Caco-2 (cell line): ENCODE measurements at places on chromosomes 4 and X.

GRCh38 chr4:87707279-87707918 is 57.3 kb downstream of the DMP1 start:
- no peaks in the 10 kb centered on the region; the same call in 1 of the 2 replicates for H3K4me1 ChIP-seq
- no peak overlapping the region for H3K4me3 ChIP-seq
- no peaks in the 10 kb centered on the region; the same call in 1 of the 2 replicates for H3K27me3 ChIP-seq
- H3K36me3 ChIP-seq: no peaks in the 10 kb centered on the region
- DNase-seq: no peak
- no peak overlapping the region for H3K27ac ChIP-seq

GRCh38 chr4:160184884-160185283 is 1082.0 kb downstream of the RAPGEF2 start:
- no peak overlapping the region for H3K4me3 ChIP-seq
- no peaks in the 10 kb centered on the region for H3K36me3 ChIP-seq
- no peak overlapping the region for H3K27ac ChIP-seq
- no peaks in the 10 kb centered on the region for H3K27me3 ChIP-seq
- no peaks in the 10 kb centered on the region for H3K4me1 ChIP-seq

GRCh38 chr4:40596522-40596921 is 33.1 kb downstream of the RBM47 start:
- no peaks in the 10 kb centered on the region for H3K36me3 ChIP-seq
- no peaks in the 10 kb centered on the region for H3K27me3 ChIP-seq
- no peak for DNase-seq
- no peak overlapping the region for H3K27ac ChIP-seq

GRCh38 chr4:185740471-185740873 is 71.5 kb downstream of the SORBS2 start:
- H3K4me1 ChIP-seq: no peaks in the 10 kb centered on the region
- no peak overlapping the region for H3K4me3 ChIP-seq
- no peak overlapping the region for H3K27ac ChIP-seq
- no peaks in the 10 kb centered on the region for H3K27me3 ChIP-seq

DNA sequence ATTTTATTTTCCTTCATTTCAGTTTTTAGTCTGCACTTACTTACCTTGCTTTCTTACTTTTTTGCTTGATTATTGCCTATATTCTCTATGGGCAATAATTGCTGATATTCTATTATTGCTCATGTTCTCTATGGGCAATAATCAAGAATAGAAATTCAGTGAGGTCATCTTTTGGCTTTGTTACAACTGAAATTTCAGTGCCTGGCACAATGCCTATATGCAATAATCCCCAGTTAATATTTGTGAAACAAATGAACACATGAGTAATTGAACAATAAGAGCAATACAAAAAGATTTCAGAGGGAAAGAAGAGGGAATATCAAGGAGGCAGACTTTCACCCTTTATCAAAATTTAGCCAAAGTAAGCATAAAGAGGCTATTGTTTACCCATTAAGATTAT is 48.6 kb upstream of the ARSJ start:
- no peaks in the 10 kb centered on the region for H3K36me3 ChIP-seq
- no peak for DNase-seq
- no peak overlapping the region for H3K27ac ChIP-seq
- no peaks in the 10 kb centered on the region for H3K27me3 ChIP-seq
- H3K4me1 ChIP-seq: no peaks in the 10 kb centered on the region

GRCh38 chrX:9955506-9955905 is 11.7 kb upstream of the CLDN34 start:
- H3K4me3 ChIP-seq: no peak overlapping the region
- no peaks in the 10 kb centered on the region for H3K4me1 ChIP-seq
- no peaks in the 10 kb centered on the region for H3K36me3 ChIP-seq

DNA sequence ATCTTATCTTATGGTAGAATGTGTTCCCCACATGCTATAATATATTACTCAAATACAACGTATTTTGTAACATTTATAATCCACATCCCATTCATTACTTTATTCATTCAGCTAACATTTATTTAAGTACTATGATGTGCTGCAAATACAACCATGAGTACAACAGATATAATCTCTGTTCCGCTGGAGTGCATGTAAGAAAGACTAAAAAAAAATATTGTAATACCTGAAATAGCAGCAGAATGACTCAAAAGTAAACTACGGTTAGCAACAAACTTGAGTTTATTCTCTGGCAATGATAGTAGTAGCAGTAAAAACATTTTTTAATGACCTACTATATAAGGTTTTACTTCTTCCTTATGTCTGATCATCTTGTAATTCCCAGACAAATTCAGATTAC is 1776.3 kb downstream of the STIM2 start:
- DNase-seq: no peak
- H3K4me3 ChIP-seq: no peak overlapping the region
- H3K36me3 ChIP-seq: no peaks in the 10 kb centered on the region
- H3K4me1 ChIP-seq: no peaks in the 10 kb centered on the region
- H3K27ac ChIP-seq: no peak overlapping the region

DNA sequence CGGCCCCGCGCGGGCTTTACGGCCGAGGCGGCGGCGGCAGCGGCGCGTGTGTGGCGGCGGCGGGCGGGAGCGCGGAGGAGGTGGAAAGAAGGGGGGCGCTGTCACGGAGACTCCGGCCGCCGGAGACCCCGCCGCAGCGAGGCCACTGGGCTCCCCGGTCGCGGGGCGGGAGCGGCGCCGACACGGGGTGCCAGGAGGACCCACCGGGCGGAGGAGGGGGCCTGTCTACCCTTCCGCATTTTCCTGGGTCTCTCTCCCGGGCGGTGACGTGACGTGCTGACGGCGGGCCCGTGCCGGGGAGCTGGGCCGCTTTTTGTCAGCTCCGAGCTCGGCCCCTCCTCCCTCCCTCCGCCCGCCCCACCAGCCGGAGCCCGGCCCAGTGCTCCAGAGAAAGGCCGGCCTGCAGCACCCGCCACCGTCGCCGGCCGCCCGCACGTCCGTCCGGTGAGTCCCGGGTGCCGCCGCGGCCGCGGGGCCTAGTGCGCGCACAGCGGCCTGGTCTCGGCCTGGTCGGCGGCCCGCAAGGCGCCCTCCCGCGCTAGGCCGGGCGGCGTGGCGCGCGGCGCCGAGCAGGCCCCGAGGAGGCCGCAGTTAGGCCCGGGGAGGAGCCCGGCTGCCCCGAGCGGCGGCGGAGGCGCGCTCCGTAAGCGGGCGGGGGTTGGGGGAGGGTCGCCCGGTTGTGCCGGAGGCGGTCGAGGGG is at the start of gene ZFX:
TSS of gene ZFX (plus strand) at position 379 of the 700 bp plus-strand sequence. CDS start 23,014 bp downstream, outside the sequence.
- H3K4me3 ChIP-seq: peak within 1 kb of the TSS; percentile 75
- peaks cover 37% of the 10 kb centered on the region for H3K4me1 ChIP-seq
- DNase-seq: peak; percentile 74
- H3K27me3 ChIP-seq: no peaks in the 10 kb centered on the region

GRCh38 chrX:130340271-130340670 is 552 bp downstream of the SLC25A14 start:
- peak overlapping the region; percentile 72 for H3K4me3 ChIP-seq
- H3K36me3 ChIP-seq: no peaks in the 10 kb centered on the region
- no peaks in the 10 kb centered on the region for H3K27me3 ChIP-seq

DNA sequence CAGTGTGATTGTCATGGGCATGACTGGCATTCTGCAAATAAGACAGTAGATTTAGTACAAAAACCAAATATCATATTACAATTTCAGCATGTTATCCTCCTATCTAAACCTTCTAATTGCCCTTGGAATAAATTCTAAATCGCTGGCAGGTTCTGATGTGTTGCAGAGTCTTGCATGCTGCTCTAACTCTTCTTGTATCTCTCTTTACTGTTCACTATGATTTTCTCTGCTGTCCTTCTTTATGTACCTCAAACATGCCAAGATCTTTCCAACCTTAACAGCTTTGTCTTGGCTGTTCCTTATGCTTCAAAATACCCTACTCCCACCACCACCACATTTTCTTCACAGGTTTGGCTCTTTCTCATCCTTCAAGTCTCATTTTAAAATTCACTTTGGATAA is 43.0 kb upstream of the KCNIP4 start:
- H3K4me1 ChIP-seq: no peaks in the 10 kb centered on the region
- H3K36me3 ChIP-seq: no peaks in the 10 kb centered on the region
- no peak overlapping the region for H3K4me3 ChIP-seq

- no peak overlapping the region for H3K4me3 ChIP-seq
- no peaks in the 10 kb centered on the region for H3K4me1 ChIP-seq
- no peak overlapping the region for H3K27ac ChIP-seq
- H3K27me3 ChIP-seq: no peaks in the 10 kb centered on the region
Observed at GRCh38 chrX:119132316-119132715, 4.7 kb upstream of the KIAA1210 start.

GRCh38 chr4:61841714-61842113 is 641.6 kb downstream of the ADGRL3 start:
- no peaks in the 10 kb centered on the region for H3K4me1 ChIP-seq
- no peak overlapping the region for H3K4me3 ChIP-seq
- H3K27me3 ChIP-seq: no peaks in the 10 kb centered on the region
- H3K36me3 ChIP-seq: no peaks in the 10 kb centered on the region

- no peak overlapping the region for H3K4me3 ChIP-seq
- H3K27ac ChIP-seq: no peak overlapping the region
- H3K4me1 ChIP-seq: peaks cover 8% of the 10 kb centered on the region
- H3K36me3 ChIP-seq: no peaks in the 10 kb centered on the region
- no peaks in the 10 kb centered on the region for H3K27me3 ChIP-seq
- DNase-seq: no peak
Observed at GRCh38 chr4:164799410-164799809, 45.5 kb downstream of the SMIM31 start.

DNA sequence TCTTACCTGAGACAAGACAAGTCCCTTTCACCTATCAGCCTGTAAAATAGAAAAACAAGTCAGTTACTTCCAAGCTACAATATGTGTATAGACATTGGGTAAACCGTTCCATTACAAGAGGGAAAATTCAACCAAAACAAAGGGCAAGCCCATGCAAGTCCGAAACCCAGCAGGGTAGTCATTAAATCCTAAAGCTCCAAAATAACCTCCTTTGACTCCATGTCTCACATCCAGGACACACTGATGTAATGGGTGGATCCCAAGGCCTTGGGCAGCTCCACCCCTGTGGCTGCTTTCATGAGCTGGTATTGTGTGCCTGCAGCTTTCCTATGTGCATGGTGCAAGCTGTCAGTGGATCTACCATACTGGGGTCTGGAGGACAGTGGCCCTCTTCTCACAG is 14.7 kb upstream of the FAM47B start:
- no peak overlapping the region for H3K4me3 ChIP-seq
- H3K36me3 ChIP-seq: no peaks in the 10 kb centered on the region
- H3K27ac ChIP-seq: no peak overlapping the region
- no peaks in the 10 kb centered on the region for H3K27me3 ChIP-seq
- no peak for DNase-seq
- H3K4me1 ChIP-seq: no peaks in the 10 kb centered on the region

GRCh38 chr4:159413306-159413943 is 310.5 kb downstream of the RAPGEF2 start:
- no peaks in the 10 kb centered on the region for H3K36me3 ChIP-seq
- H3K4me1 ChIP-seq: peaks cover 20% of the 10 kb centered on the region
- H3K27me3 ChIP-seq: no peaks in the 10 kb centered on the region
- no peak for DNase-seq
- H3K27ac ChIP-seq: no peak overlapping the region
- no peak overlapping the region for H3K4me3 ChIP-seq

DNA sequence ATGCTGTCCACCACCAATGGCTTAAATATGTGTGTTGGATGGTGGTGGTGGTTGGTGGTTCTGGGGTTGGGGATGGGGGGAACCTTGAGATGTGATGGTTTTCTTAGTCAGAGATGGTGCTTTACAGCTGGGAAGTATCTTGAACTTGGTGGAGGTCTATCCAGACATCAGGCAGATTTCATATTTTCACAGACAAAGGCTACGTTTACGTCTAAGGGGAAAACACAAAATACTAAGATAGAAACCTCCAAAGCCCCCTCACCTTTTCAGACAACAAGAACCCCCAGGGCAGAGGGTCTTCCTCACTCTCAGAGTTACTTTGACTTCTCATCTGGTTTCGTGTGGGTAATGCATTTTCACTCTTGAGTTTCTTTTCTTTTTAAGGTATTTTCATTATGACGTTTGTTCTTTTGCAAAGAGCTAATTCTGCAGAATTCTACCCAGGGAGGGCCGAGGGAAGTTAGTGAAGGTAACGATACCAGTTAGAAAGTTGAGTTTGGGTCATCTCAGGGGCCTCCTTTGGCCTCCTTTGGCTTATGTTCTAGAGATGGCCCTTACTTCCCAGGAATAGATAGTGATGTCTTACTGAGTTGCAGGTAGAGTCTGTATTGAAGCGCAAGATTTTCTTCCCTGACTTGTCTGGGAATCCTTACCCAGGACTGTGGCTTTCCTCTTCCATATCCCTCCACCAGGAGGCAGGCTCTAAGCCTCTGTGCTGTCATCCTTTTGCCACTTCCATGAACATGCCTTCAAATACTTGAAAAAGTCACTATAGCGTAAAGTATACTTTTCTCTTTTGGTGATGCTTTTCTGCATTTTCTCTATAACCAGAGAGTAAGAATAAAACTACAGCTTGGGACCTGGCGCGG is 31.9 kb downstream of the RHOH start:
- H3K36me3 ChIP-seq: no peaks in the 10 kb centered on the region
- H3K4me1 ChIP-seq: no peaks in the 10 kb centered on the region
- H3K27me3 ChIP-seq: no peaks in the 10 kb centered on the region
- no peak for DNase-seq
- H3K4me3 ChIP-seq: no peak overlapping the region

GRCh38 chr4:95360256-95360903 is 188.4 kb downstream of the UNC5C start:
- peaks cover 41% of the 10 kb centered on the region for H3K4me1 ChIP-seq
- no peaks in the 10 kb centered on the region for H3K27me3 ChIP-seq
- H3K4me3 ChIP-seq: no peak overlapping the region
- DNase-seq: no peak
- H3K36me3 ChIP-seq: no peaks in the 10 kb centered on the region

GRCh38 chrX:39928704-39929378 is 168.9 kb downstream of the BCOR start:
- no peaks in the 10 kb centered on the region for H3K27me3 ChIP-seq
- DNase-seq: peak; percentile 51
- no peaks in the 10 kb centered on the region for H3K36me3 ChIP-seq

GRCh38 chr4:86452422-86452891 is 92.6 kb upstream of the MAPK10 start:
- H3K27ac ChIP-seq: no peak overlapping the region
- no peaks in the 10 kb centered on the region for H3K4me1 ChIP-seq
- H3K36me3 ChIP-seq: no peaks in the 10 kb centered on the region
- no peaks in the 10 kb centered on the region for H3K27me3 ChIP-seq
- DNase-seq: no peak

DNA sequence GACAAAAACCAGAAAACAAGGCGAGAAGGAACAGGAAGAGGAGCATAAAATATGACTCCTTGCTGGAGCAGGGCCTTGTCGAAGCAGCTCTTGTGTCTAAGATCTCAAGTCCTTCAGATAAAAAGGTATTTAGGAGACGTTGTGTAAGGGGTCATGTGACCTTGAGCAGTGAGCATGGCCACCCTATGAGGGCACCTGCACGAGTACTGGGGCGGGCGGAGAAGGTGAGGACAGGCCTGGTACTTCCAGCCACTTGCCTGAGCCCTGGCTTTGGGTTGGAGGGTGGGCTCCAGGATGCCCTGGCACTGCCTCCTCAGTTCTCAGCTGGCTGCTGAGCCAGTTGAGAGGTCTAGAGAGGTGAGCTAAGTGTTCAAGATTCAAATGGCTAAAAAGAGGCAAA is 29.9 kb downstream of the NSD2 start:
- H3K27ac ChIP-seq: no peak overlapping the region
- peaks cover 3% of the 10 kb centered on the region for H3K36me3 ChIP-seq
- no peaks in the 10 kb centered on the region for H3K27me3 ChIP-seq
- DNase-seq: no peak
- H3K4me3 ChIP-seq: no peak overlapping the region

- H3K27ac ChIP-seq: no peak overlapping the region
- DNase-seq: no peak
- no peak overlapping the region for H3K4me3 ChIP-seq
- no peaks in the 10 kb centered on the region for H3K27me3 ChIP-seq
- no peaks in the 10 kb centered on the region for H3K36me3 ChIP-seq
- no peaks in the 10 kb centered on the region for H3K4me1 ChIP-seq
Observed at GRCh38 chr4:8000721-8001491, 61.2 kb upstream of the AFAP1 start.
